RPMI8226 (cell line): ENCODE measurements at places on chromosomes 5 and 9.

GRCh38 chr5:116564312-116564711 lies 10.3 kb downstream of the SEMA6A start:
- DNase-seq, result no peak

GRCh38 chr5:33934176-33934575 lies 2.0 kb upstream of the RXFP3 start:
- DNase-seq, result no peak

DNA sequence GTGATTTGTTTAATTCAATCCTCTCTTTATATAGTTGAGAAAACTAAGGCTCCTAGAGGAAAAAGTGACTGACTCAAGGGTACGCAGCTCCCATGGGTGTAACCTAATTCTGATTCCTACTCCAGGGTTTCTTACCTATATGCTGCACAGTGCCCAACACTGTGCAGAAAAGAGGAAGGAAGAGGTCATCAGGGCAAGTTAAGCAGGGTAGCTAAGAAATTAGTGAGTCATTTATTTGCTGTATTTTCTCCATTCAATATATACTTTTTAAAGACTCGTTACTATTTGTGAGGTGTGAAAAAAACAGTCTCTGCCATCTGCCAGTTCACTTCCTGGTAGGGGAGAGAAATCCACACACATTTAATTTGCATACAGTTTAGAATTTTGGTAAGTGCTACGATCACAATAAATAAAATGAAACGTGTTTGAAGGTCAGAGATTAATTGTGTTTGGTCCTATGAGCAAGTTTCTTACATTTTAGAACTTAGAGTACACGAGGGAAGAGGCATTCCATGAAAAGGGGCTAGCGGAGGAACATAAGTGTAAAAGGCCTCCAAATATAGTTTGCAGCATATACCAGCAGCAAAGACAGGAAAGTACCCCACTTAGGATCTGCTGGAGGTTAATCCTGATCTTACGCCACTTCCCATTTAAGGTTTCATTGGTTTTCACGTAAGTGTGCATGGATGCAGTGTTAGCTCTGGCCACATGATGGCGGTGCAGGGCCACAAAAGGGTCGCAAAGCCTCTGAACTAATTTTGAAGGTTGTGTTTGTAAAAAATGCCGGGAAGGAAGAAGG lies 59.9 kb upstream of the TLR4 start:
- peak; percentile 68 for DNase-seq

GRCh38 chr5:39661026-39661779 lies 236.4 kb upstream of the DAB2 start:
- DNase-seq, result no peak
